ENCODE measurements at places on chromosomes 5 and 9.

- DNase-seq, result no peak
These were observed 105.9 kb downstream of the RFX3 start for GRCh38 chr9:3419893-3420292.

GRCh38 chr5:109620651-109621050 is 69.1 kb upstream of the MAN2A1 start:
- no peak for DNase-seq

DNA sequence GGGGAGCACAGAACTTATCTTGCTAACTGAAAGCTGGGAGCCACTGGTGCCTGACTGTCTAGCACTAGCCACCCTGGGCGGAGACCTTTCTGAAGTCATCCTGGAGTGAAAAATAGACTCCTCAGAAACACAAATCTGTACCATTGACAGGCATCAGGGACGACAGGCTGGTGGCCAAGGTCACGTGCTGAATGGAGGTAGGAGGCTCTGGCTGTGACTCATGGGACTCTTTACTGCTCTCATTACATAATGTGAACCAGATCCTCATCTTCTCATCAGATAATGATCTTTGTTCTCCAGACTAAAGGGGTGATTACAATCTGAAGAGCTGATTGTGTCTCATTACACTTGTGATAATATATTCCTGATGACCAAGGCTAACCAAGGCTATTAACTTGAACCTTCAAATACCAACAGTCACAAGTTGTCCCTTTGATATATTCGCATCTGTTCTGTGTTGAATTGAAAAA is 91.8 kb downstream of the SEMA5A start:
- no peak for DNase-seq

GRCh38 chr5:159017786-159018185 is 81.9 kb downstream of the EBF1 start:
- no peak for DNase-seq

- DNase-seq, result no peak
These were observed 59.9 kb downstream of the ZFAND5 start for GRCh38 chr9:72305102-72305546.

- DNase-seq, result no peak
These were observed 110.5 kb upstream of the KLF4 start for GRCh38 chr9:107600060-107600573.

GRCh38 chr5:32276173-32276853 is 36.4 kb downstream of the MTMR12 start:
- DNase-seq, result no peak

DNA sequence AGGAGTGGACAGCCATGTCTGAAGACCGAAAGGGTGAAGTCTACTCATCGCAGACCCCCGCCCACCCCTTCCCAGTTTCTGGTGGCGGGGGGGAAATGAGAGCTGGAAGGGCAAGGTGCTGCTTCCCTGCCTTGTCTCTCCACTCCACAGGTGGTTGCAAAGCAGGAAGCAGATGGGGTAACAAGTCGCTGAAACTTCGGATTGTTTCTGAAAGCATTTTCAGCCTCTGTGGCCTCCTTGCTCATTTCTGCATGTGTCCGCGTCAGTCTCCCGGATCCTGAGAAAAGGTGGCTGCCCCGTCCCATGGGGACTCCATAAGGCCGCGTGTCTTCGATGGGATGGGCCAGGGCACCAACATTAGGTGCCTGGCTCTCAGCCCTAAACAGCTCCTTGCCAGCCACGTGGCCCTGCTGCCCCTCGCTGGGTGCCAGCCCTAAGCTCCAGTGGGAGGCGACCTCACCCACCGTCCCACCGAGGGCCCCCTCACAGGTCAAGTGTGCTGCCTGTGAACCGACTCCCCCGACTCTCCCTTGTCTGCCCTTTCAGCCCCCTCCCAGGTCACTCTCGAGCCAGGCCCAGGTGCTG is 971 bp downstream of the PHYKPL start:
- no peak for DNase-seq

DNA sequence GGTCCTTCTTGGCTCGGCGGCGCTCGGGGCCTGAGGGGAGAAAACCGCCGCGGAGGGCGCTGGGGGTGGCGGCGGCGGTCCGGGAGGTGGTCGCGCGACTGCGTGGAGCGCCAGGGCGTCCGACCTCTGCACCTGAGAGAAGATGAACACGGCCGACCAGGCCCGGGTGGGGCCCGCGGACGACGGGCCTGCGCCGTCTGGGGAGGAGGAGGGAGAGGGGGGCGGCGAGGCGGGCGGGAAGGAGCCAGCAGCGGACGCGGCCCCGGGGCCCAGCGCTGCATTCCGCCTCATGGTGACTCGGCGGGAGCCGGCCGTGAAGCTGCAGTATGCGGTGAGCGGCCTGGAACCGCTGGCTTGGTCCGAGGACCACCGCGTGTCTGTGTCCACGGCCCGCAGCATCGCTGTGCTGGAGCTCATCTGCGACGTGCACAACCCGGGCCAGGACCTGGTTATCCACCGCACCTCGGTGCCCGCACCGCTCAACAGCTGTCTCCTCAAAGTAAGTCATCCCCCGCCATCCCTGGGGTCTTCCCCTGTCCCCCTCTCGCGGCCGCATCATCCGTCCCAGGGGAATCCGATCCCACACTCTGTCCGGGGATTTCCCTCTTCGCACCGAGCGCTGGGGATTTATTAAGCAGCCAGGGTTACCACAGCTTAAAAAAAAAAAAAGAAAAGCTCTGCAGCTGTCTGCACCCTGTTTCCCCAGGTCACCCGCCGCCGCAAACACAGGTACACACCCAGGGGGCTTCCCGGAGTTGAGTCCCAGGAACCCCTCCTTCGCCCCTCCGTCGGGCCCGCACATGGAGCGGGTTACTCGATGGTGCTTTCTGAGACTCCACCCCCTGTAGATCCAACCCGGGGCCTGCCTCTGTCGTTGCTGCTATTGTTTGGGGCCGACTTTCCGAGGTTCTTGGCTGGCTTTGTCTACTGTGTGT is at the start of gene GTF3C4:
Gene GTF3C4 (plus strand): TSS at position 8 of the 935 bp plus-strand sequence. CDS start 135 bp downstream, at position 143.
- peak; percentile 2 for DNase-seq

DNA sequence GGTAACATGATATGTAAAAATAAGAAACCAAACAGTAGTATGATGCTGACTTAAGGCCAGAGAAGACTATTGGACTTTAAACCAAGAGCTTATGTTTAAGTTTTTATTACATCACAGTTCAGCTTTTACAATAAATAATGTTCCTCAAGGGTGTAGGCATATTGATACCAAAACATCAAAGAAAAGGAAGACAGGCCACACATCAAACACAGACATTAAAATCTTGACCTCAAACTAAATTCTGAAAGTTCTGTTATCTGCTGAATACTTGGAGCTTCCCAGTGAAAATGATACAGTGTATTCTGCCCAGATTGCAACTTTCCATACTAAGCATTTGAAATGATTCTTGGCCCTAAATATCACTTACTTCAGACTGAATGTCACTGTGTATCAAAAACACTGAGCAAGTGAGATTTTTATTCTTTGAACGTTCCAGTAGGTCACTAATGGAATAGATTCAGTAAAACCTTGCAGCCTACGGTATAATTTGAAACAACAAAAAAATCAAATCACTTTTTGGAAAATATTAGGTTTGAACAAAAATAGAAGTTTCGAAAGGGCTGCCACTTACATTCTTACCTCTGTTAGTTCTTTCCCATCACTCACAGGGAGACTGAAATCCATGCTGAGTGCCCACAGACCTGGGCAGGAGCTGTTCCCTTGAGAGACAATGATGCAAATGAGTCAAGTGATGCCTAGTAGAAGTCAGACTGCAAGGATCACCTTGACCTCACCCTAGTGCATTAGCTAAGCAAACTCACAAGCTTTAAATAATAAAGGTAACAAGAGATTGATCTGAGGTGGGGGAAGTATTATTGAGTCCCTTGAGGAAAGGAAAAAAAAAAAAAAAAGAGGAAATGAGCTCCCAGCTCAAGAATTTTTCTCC is 2.5 kb downstream of the LPAR1 start:
- DNase-seq, result no peak

GRCh38 chr5:82353522-82353921 is 75.4 kb upstream of the RPS23 start:
- no peak for DNase-seq

GRCh38 chr5:175493726-175494125 is 15.4 kb downstream of the SFXN1 start:
- DNase-seq, result no peak

- no peak for DNase-seq
These were observed 17.0 kb downstream of the WNK2 start for GRCh38 chr9:93200989-93201334.

DNA sequence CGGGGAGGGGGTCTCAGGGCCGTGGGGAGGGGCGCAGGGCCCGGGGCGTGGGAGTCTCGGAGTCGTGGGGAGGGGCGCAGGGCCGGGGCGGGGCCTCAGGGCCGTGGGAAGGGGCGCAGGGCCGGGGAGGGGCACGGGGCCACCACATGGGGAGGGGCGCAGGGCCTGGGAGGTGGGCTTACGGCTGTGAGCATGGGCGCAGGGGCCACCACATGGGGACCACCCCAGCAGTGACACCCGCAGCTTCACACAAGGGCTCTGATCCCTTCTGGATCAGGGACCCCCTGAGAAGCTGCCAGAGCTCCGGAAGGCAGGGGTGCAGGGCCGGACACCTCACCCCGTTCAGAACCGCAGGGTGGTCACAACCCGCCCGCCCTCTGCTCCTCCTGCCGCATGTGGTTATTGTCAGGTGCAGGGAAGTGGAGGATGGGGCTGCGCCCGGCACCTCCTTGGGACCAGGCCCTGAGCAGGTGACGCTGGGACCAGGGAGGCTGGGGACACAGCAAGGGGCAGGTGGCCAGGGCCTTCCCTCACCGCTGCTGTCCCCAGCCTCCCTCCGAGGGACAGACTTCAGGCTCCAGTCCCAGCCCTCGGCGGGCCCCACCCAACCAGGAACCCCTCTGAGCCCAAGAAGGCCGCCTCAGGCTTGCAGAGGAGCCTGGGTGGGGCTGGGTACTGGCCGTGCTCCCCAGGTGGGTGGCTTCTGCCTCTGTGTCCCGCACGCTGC is 53.7 kb downstream of the EXD3 start:
- DNase-seq, result no peak

- DNase-seq, result no peak
These were observed 201.3 kb downstream of the ALDH1A1 start for GRCh38 chr9:72751541-72751940.

DNA sequence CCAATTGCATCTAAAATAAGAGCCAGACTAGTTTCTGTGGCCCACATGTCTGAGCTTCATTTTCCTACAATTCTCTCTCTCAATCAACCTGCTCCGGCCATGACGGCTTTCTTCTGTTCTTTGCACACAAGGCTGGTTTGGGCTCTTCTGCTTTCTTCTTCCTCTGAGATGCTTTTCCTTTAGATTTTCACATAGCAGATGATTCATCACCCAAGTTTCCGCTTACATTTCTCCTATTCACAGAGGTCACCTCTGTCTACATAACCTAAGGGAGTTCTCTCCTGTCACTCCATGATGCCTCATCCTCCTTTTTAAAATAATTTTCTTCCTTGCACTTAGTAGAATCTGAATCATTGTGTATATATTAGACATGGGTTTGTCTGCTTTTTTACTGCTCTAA is 334.6 kb upstream of the TUSC1 start:
- DNase-seq, result no peak

DNA sequence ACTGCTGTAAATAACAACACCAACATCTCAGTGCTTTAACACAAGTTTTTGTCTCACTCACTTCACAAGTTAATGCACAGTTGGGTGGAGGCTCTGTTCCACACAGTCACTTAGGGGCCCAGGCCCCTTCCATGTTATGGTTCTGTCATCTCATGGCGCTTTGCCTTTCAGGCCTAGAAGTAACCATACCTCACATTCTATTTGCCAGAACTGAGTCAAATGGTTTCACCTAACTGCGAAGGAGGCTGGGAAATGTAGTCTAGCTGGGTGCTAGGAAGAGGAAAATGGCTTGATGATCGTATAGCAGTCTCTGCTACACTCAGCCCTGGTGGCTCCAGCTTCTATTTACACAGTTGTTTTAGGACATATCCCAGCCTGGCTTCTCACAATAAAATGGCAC is 23.1 kb upstream of the MVB12B start:
- DNase-seq, result no peak

GRCh38 chr5:73231246-73231778 is 58.3 kb downstream of the TMEM174 start:
- DNase-seq, result no peak

- no peak for DNase-seq
These were observed 2.2 kb downstream of the UBTD2 start for GRCh38 chr5:172281346-172281745.

- no peak for DNase-seq
These were observed 536 bp downstream of the SLC27A4 start for GRCh38 chr9:128340691-128341434.

DNA sequence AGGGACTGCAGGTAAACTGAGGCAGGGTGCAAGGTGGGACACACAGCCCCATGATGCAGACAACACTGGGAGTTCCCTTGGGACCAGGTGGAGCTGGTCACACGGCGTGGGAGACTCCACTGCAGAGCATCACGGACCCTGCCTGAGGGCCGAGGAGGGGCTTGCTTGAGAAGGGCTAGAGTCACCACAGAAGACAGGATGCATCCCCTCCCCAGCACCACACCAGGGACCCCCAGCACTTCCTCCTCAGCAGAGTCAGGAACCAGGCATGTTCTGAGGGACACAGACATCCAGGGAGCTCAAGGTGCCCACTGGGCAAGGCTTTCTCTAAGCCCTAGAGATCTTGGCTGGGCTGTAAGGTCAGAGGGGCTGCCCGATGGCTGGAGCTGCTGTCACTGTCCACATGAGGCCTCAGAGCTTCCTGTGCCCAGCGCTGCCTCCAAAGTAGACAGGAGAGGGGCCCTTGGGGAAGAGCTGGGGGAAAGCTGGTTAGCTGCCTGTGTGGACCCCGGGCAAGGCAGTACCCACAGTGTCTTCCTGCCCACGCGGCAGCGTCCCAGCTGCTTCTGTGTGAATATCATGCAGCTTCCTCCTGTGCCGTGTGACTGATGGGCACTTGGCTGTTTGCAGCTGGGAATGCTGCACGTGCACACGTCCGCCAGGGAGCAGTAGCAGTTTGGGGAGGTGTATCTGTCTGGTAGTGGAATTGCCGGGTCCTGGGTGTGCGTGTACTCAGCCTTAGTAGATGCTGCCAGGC is 176.6 kb downstream of the CACNA1B start:
- no peak for DNase-seq

DNA sequence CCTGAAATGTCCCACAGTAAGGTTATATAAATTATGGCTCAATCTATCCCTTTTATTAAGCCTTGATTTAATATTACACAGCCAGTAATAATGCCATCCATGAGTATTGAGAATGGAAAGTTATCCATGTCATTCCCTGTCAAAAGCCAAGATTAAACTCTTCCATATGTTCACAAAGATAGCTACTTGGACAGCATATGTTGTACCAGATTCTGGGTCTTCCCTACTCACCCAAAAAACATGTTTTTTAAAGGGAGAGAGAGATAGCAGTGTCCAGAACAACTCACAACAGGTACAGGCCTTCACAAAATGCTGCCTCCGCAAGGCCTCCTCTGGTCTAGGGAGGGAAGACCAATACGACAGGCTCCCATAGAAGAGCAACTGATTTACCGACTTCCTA is 15.4 kb downstream of the CDK5RAP2 start:
- DNase-seq, result no peak

All from stimulated activated CD4-positive, alpha-beta T cell treated with anti-CD3 and anti-CD28 coated beads, Interleukin-1b, Interleukin-23, amount 100 ng/mL, for 1 hour (primary cell).